ENCODE measurements at places on chromosomes 12 and 14.

DNA sequence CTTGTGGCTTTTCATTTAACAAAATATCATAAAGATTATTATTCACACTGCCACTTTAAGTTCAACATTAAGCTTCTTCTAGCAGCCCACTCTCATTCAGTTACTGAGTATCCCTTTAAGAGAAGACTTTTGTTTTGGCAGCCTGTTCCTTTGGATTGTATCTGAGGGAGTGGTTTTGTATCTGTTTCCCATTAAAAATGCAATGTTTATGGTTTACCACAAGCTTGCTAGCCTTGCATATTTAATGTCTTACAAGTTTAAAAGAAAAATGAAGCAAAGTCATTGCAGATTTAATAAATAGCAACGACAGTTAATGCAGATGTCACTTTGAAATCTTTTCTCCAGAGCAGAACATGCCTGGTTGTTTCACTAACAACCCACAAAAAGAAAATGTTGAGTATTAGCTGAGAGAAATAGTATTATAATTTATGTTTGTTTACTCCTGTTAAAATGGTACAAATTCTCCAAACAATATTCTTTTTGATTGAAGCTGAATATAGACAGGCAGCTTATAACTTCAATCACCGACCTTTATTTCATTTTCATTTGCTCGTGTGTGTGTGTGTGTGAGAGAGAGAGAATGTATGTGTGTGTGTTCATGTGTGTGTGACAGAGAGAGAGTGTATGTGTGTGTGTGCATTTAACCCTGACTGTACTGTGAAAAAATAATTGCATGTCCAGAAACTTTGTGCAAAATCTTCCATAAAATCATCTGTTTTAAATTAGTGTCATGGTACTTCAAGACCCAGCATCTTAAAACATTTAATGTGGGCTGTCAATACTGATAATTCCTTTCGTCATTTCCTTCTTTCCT, 1.8 kb downstream of the DCN start:
- no peak for ATAC-seq

DNA sequence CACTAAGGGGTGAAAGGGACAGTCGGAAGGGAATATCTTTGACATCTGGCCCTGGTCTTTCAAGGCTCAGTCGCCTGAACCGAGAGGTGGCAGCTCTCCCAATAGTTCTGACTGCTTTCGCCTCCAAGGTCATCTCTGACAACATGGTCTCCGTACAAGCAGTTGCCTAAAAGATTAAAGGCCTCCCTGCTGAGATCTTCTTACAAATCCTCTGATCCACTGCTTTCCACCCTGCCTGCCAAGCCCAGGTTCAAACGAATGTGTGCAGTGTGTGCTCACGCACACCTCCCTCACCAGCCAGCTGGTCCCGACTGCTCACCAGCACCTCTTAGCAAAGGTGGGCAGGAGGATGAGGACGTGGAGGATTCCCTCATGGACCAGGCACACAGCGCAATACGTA, 10.4 kb downstream of the B4GALNT3 start:
- ATAC-seq = no peak

DNA sequence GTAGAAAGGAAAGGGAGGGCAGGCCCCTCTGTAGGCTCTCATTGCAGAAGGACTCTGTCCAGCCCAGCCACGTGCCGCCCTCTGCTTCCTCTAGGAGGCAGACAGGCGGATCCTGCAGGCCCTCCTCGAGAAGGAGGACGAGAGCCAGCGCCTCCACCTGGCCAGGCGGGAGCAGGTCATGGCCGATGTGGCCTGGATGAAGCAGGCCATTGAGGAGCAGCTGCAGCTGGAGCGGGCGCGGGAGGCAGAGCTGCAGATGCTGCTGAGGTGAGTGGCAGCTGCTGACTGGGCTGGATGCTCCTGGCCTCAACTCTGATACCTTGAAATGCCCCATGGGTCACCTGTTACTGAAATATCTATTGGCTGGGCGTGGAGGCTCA, 10.9 kb downstream of the TCHP start:
- no peak for ATAC-seq

- no peak for ATAC-seq
Observed at GRCh38 chr14:98580131-98580678, 691.8 kb downstream of the BCL11B start.

GRCh38 chr12:82896277-82896676, 209.6 kb downstream of the TMTC2 start:
- no peak for ATAC-seq

DNA sequence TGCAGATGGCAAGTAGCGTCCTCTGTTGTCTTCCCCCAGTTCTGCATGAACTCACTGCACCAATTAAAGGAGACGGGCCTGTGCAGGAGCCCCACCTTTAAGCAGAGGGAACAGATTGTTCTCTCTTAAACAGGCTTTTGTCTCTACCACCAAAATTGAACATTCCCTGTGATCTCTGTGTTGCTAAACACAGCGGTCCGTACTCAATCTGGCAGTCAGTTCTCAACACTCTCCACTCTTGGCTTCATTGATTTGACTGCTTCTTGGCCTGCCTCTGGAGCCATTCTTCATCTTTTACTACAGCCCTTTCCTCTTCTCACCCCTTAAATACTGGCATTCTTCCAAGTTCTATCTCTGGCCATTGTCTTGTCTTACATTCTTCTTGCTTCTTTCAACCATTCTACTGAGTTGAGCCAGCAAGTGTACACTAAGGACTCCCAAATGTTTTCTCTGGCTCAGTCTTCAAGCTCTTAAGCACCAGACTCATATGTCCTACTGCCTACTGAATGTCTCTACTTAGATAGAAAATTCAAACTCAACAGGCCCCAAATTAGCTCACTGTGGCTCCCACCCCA, 8.0 kb upstream of the NT5DC3 start:
- no peak for ATAC-seq

DNA sequence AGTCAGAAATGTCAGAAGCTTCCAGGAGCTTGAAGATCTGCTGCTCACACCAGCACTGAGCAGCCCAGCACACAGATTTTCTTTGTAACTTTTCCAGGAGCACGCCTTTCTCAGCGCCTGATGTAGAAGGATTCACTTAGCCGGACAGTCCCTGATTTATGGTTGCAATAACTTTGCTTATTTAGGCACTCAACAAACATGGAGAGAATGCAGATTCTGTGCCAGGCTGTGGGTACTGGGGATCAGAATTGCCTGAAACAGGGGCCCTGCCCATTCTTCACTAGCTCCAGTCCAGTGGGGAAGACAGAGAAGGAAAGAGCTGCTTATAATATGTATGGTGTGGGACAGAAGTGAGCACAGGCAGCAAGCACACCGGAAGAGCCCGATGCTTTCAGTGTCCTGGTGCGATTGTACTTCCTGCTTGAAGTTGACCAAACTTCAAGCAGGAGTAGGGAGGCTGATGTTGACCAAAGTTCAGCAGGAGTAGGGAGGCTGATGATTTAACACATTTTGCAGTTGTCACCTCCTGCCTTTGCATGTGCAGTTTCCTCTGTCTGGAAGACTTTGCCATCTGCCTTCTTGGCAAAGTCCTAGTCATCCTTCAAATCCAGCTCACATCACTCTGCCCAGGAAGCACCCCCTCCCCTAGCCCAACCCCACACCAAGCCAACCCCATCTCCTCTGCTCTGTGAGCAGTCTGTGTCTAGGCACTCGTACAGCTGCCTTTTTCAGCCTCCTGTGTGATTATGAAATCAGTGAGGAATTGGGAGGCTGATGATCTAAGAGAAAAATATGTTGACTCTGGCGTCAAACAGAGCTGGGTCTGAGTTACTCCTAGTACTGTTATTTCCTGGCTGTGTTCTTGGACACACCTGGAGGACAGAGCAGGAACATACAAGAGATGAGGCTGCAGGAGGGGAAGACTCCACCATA, 12.0 kb upstream of the PRIMA1 start:
- no peak for ATAC-seq

DNA sequence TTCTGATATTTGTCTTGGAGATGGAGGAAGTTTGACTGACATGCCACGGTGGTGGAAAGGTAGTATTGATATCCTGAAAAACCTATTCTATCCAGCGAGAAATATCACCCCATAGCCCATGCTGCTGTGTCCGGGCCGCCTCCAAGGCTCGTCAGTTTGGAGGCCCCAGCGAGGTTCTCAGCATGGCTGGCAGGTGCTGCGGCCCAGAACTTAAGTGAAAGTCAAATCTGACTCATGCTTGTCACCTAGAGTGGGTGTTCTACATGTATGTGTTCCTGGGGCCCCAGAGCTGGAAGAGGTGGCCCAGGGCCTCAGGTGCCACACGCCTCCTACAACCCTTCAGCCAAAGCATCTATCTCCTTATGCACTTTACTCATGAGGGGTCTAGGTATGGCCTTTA, 92.9 kb downstream of the GCH1 start:
- ATAC-seq = no peak

GRCh38 chr12:114136631-114137030, 170.5 kb upstream of the RBM19 start:
- ATAC-seq = no peak

GRCh38 chr12:105922670-105923102, 216.1 kb downstream of the NUAK1 start:
- no peak for ATAC-seq

GRCh38 chr14:99331811-99332210, 59.8 kb upstream of the BCL11B start:
- ATAC-seq = no peak

- no peak for ATAC-seq
Observed at GRCh38 chr12:15173142-15173541, 48.1 kb downstream of the RERG start.

GRCh38 chr14:106208794-106209193, 682.4 kb downstream of the TMEM121 start:
- ATAC-seq = no peak

- ATAC-seq = no peak
Observed at GRCh38 chr14:90674043-90674670, 142.1 kb downstream of the TTC7B start.

- ATAC-seq = no peak
Observed at GRCh38 chr12:131279281-131279921, 325.7 kb downstream of the ADGRD1 start.

- no peak for ATAC-seq
Observed at GRCh38 chr12:113413488-113413939, 8.7 kb upstream of the SDSL start.

DNA sequence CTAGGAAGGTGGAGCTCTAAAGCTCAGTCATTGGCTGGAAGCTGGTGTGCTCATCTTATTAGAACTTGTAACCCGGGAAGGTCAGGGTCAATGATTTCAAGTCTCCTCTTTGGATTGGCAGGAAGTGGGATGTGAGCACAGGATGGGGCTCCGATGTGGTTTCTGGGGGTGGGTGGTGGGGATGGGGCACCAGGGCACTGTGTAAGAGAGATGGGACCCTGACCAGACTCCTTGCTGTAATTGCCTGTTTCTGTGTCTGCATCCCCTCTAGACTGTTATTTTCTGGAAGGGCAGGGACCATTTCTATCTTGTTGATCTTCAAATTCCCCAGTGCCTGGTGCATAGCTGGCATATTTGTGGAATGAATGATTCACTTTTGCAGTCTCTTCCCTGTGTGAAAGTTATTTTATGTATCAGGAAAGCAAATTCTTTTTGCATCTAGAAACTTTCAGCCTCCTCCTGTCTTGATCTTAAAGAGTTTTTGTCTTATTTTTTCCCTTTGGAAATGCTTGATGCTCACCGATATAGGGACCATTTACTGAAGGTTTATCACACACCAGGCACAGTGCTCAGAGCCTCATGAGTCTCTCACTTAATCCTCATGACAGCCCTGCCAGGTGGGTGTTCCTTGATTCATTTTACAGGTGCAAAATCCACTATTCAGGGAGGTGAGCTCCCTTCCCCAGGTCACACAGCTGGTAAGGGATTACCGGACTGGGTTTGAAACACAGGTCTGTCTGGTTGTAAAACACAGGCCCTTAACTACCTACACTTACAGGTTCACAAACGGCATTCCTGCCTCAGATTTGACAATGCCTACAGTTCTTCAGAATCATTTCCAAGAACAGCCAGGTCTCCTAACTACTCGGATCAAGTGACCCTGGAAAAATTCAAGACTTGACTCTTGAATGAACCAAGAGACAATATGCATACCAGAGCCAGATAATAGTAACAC, 86.9 kb upstream of the IGF1 start:
- ATAC-seq = no peak

DNA sequence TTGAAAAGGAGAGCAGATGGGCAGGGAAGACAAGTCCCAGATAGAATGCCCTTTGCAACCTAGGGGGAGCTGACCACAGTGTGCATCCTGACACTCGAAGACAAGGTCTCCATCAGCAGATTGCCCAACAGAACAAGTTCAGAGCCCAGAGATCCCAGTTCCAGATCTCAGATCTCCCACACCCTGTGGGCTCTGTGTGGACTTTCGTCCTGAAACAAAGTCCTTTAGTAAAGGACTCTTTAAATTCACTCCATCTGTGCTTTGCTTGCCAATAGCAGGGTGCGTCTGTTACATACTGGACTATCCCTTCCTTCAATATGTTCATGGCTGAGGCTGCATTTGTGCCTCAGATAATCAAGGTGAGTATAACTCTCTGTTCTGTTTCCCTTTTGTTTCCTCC, 8.7 kb upstream of the C1RL start:
- no peak for ATAC-seq

DNA sequence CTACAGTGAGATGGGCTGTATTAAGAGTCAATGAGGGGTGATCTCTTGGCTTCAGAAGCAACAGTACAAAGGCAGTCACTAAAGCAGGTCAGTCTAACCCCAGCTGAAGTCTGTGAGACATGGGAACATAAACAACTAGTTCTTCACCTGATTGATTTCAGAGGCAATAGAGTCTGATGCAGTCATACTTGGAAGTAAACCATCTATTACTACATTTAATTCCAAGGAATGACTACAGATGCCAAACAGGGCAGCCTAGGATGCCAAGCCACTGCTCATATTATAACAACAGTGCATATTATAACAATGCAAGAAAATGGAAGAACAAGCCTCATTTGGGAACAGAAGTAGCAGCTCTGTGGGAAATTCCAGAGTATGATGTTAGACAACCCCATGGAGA, 35.8 kb downstream of the GRIN2B start:
- no peak for ATAC-seq

GRCh38 chr14:95101736-95102679, 55.3 kb downstream of the DICER1 start:
- no peak for ATAC-seq

GRCh38 chr14:55249423-55249822, 21.8 kb upstream of the FBXO34 start:
- ATAC-seq = no peak

GRCh38 chr12:11568155-11568761, 81.2 kb upstream of the ETV6 start:
- ATAC-seq = no peak

DNA sequence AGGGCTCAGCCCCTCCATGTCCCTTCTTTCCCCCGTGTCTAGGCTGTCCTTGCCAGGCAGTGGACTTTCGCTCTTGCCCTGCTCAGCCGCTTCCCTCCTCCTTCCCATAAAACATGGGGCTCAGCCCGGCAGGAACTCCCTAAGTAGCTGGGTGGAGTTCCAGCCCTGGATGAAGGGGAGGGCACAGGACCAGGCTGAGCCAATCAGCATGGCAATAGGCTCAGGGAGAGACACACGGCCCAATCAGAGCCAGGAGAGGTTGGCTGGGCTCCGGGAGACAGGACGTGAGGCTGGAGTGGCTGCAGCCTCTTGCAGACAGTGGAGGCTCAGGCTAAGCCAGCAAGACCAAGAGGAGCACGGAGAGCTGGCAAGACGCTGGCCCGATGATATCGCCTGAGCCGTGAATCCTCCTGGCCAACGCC, 54.3 kb downstream of the GALNT9 start:
- no peak for ATAC-seq

GRCh38 chr14:94906991-94907587, 137.2 kb upstream of the GSC start:
- no peak for ATAC-seq

- peak; percentile 82 for ATAC-seq
Observed at GRCh38 chr12:124863416-124864325, at the start of gene SCARB1. Gene SCARB1 (minus strand): TSS chr12:124863864. CDS start chr12:124863720, 144 bp downstream.

GRCh38 chr12:87883806-87884205, 145.4 kb downstream of the C12orf50 start:
- no peak for ATAC-seq

GRCh38 chr14:36524220-36524837, 4.3 kb upstream of the NKX2-1 start:
- no peak for ATAC-seq
